Fibroblast of skin of right biceps (primary cell): ENCODE measurements at places on chromosomes 4 and X.
A peak's percentile ranks its signal among the peaks of the same experiment; 100 is the strongest.

GRCh38 chrX:1546691-1547251 lies 9.8 kb upstream of the P2RY8 start:
- no peak for DNase-seq

GRCh38 chr4:184649971-184650855 lies 675 bp downstream of the PRIMPOL start:
- peak; percentile 41 for DNase-seq

GRCh38 chrX:6184900-6185515 lies 43.7 kb downstream of the NLGN4X start:
- peak; percentile 14 for DNase-seq

DNA sequence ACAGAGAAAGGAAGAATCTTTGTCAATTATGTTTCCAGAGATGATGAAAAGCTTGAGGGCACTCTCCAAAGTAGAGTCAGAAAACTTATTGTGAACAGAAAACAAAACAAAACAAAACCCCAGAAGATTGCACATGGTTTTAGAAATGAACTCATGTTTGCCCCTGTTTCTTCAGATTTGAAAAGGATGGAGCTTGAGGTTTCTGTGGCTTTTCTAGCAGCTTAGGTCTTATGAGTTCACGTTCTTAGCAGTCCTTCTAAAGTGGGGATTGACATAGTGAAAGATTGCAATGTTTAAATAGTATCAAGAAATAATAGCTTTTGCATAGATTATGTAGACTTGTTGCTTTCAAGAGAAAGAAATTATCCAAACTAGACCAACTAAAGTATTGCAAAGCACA lies 421.8 kb downstream of the GBA3 start:
- DNase-seq, result no peak

DNA sequence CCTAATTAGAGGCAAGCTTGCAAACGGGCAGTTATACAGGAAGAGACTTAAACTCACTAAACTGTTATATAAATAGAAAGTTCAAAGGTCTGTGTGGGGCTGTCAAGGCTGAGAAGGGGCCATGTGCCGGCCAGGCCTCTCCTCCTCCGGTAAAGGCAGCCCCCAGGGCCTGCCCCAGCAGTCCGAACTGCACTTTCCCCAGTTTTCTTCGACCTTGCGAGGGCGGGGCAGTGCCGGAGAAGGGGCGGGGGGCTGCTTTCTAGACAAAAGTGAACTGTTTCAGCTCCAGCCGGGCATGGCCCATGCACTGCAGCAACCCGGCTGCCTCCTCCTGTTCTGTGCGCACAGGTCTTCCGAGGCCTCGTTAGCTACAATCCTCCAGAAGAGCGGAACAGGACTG lies 4.1 kb downstream of the AFF2 start:
- DNase-seq, result no peak

DNA sequence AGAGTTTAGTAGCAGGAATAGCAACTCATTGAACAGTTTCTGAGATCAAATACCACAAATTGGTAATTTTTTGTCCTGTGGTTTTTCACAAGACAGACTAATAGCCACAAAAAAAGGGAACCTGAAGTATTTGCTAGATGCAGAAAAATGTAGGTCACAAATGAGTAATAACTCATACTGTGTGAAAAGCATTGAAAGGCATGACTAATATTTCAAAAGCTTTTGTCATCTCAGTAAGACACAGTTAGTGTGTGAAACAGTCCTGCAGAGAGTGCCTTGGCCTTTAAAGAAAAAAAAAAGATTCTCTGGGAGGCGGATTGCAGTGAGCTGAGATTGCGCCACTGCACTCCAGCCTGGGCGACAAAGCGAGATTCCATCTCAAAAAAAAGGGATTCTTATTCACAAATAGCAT lies 31.4 kb upstream of the SLC25A31 start:
- DNase-seq, result peak; percentile 85
